Osteoblast (primary cell): ENCODE measurements at places on chromosomes 4 and X. TPM values are rescaled to one million over a fixed set of nuclear protein-coding genes. Genes with fewer than 3 reads are reported as not detected.
A peak's percentile ranks its signal among the peaks of the same experiment; 100 is the strongest.

DNA sequence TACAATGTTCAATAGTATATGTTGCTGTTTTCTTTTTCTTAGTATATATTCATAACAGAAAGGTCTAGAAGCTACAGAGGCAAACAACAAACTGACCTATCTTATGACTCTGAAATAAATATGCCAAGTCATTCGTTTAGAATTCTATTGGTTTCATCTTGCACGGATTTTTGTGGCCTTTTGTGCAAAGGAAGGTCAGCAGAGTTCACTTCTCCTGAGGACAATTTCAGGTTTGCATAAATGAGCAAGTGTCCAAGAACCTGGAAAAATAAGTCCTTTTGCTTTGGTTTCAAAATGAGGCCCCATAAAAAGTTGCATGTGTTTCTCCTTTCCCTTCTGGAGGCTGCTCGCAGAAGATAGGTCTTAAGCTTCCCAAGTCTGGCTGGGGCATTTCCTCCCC is 156.9 kb downstream of the APBB2 start:
- DNase-seq, result no peak

Gene ZNF81
- total RNA-seq, result 5.8 and 7.7 TPM in 2 replicates

GRCh38 chr4:108141213-108141950 is 27.4 kb downstream of the LEF1 start:
- DNase-seq, result no peak

Gene TMPRSS11B
- total RNA-seq, result not detected in 2 replicates

DNA sequence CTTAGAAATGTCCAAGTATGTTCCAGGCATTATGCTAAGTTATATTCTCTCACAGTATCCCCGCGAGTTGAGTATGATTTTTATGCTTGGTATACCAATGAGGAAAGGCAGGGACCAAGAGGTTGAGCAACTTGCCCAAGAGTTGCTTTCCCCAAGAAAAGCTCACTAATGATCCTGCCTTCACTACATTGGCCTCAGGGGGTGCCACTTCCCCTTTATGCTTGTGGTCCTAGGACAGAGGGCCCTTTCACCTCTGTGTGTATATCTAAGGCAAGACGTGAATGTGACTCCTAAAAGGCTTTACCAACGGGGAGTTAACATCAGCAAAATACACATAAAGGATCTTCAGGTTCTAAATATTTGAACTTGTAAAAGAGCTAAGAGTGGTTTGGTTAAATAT is 164.4 kb upstream of the CPEB2 start:
- DNase-seq, result no peak

DNA sequence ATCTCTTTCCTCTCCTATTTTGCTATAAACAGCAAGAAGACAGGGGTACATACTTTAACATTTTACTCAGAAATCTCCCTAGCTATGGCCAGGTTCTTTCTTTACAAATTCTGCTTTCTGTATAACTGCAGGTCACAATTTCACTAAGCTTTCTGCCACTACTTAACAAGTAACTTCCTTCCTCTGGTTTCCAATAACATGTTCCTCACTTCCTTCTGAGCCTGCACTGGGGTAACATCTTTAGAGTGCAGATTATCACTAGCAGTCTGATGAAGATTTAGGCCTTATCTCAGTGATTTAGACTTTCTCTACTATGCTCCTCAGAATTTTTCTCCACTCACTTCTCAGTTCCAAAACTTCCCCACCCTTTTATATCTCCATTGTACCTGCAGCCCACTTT is 1930.5 kb upstream of the AGA start:
- DNase-seq, result no peak

GRCh38 chr4:154399259-154399974 is 92.2 kb downstream of the DCHS2 start:
- DNase-seq, result no peak

Gene ZMAT1
- total RNA-seq, result 0.29 and 0.36 TPM in 2 replicates

DNA sequence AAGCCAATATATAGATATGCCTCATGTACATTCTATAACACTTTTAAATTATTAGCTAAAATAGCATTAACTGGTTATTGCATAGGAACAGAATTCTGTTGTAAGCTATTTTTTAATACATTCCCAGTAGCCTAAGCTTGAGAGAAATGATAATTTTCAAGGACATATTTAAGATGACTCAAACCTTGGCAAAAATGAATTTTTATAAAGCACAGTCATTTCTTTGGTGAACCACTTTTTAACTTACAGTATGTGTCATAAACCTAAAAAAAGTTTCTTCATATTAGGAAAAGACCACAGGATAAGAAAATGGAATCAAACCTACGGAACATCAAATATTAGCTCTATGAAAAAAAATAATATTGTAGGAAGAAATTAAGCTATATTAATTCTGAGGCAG is 986.3 kb downstream of the STIM2 start:
- no peak for DNase-seq

Gene CLGN
- under 0.01 and 0.72 TPM in 2 replicates for total RNA-seq

DNA sequence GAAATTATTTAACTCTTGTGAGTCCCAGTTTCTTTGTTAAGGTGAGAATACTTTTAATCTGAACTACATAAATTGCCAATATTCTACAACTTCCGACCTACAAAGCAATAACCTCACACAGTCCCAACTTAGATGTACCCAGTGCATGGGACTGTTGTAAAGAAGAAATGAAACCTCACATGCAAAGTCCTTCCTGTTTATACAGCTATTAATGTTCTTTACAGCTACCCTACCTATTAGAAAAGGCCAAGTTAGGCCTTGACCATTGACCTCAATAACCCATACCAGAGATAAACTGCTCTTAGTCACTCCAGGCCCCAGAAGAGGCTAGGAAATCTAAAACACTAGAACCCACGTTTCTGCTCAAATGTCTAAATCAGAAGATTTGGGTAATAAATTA is 920.1 kb upstream of the TENM3 start:
- DNase-seq, result no peak

Gene GAGE13
- not detected in 2 replicates for total RNA-seq

- peak; percentile 53 for DNase-seq
Observed at GRCh38 chr4:107243141-107243781, 207.1 kb upstream of the DKK2 start.

Gene CLIC2
- 1.1 and 1.2 TPM in 2 replicates for total RNA-seq

DNA sequence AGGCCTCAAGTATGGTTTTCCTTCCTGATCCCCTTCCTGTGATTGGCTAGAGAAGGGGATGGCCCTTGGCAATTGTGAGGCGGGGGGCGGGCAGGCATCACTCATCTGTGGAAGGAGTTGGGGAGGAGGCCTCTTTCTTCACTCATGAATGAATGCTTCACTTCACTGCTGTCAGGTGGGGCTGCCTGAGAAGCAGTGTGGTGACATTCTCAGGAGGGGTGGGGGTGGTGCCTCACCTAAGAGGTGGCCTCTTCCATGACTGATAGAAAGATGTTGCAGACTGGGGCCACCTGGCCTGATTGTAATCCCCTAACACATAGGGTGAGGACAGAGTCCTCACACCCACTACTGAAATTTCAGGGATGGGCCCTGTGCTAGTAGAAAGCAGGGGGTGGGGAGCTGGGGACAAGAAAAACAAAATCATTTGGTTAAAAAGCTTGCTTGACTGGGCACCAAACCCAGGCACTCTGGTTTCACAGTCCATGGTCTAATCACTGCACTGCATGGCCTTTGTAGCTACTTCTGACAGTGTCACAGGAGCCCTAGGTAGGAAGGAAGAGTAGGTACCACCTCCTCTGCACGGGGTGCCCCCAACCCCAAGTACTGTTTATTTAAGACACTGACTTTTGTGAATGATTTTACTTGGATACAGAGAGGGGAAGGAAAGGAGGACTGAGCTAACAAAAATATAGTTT is 5.6 kb upstream of the HOPX start:
- DNase-seq, result no peak

- DNase-seq, result peak; percentile 87
Observed at GRCh38 chr4:185165605-185166063, 22.6 kb downstream of the SLC25A4 start.

Gene PABPC1L2A
- total RNA-seq, result not detected in 2 replicates

DNA sequence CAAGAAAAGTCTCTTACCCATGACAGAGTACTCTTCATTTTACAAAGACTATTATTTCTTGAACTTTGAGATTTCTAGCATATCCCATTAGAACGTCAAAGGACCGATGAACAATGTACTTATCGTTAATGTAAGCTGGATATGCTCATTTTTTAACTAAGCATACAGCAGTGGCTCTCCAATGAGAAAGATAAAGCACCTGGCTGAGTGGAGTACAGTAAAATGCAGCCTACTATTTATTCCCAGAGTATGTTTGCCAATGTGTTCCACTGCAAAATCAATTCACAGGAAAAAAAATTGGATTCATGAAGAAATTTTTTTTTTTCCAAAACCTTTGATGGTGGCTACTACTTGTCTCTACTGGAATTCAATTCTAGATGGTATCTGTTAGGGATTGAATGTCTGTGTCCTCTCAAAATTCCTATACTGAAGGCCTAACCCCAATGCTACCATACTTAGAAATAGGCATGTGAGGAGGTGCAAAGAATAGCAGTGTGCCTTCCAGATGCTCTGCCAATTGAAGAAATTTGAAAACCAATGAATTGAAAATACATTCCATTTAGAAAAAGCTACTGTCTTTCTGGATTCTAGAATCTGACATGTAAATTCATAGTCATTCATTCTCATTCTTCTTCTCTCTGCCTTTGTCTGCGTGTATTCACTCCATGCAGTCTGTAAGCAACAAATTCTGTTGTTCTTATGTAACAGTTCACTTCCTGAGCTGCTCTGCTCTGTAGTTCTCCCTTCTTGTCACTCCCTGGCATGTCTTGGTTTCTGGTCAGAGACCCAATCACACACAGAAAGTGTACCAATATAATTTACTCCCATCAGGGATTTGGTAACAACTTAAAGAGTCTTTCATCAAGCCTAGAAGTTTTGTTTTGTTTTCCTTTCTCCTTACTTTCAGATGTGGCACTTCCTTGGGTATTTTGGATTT is 61.4 kb downstream of the PAPSS1 start:
- peak; percentile 21 for DNase-seq

- DNase-seq, result peak; percentile 90
Observed at GRCh38 chrX:129748305-129748704, 9.5 kb downstream of the XPNPEP2 start.

DNA sequence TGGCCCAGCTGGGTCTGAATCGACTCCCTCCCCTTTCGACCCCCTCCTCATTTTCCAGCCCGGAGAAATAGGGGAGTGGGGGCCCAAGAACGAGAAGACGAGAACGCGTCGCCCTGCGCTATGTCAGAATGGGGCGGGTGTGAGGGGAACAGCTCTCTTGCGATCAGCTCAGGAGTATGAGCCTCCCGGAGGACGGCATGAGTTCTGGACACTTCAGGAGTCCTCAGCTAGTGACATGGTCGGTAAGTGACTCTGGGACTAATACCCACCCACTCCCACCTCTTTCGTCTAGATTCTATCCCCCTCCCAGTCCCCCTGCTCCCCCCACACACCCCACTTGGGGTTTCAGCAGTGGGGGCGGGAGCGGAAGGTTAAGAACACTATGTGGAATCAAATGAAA is 944 bp downstream of the KLF8 start:
- no peak for DNase-seq

GRCh38 chr4:183318656-183319055 is 1.4 kb downstream of the CLDN22 start:
- DNase-seq, result no peak

Gene CFI
- total RNA-seq, result 27.9 and 53.9 TPM in 2 replicates

DNA sequence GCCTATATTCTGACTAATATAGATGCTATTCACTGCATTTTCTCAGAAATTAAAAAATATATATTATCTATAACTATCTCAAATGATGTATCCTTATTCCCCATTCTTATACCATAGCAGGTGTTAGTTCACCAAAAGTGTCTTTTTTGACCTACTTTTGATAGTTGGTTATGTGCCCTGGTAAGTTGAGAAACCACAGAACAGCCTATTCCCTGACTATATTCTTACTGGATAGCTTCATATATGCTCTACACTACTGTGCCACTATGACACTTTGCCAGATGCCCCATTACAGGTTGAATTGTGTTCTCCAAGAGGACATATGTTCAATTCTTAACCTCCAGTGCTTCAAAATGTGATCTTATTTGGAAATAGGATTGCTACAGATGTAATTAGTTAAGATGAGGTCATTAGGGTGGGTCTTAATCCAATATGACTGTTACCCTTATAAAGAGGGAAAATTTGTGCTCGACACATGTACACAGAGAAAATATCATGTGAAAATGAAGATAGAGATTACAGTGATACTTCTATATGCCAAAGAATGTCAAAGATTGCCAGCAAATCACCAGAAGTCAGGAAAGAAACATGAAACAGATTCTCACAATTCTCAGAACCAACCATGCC is 76.1 kb downstream of the LRBA start:
- no peak for DNase-seq

Gene RAB40AL
- total RNA-seq, result 0.72 and 0.88 TPM in 2 replicates

Gene CDS1
- total RNA-seq, result under 0.01 and 0.29 TPM in 2 replicates

DNA sequence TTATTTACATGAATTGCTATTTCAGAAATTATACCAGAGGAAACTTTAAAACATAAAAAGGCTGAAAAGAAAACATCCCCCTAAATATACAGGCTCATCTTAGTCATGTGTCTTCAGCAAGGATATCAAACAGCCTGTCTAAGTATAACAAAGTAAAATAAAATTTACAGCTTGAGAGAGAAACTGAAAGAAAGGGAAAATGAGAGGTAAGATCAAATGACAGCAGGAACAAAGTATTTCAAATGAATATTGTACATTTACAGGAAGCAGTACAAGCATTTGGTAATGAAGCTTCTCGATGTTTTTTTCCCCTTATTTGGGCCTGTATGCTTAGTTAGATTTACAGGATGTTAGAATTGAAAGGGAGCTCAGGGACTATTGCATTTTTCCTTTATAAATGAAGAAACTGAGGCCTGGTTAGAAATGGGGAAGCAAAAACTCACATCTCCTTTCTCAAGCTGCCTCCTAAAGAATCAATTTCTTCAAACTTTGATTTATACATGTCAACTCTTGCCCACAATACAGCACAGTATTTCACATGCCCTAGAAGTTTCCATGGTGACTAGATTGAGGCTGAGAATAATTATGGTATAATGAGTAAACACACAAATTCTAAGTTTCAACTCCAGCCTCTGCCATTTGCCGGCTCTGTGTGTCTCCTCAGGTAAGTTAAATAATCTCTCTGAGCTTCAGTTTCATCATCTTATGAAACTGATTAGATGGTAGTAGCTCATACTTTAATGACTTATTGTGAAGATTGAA is 29.3 kb downstream of the DAPP1 start:
- no peak for DNase-seq

DNA sequence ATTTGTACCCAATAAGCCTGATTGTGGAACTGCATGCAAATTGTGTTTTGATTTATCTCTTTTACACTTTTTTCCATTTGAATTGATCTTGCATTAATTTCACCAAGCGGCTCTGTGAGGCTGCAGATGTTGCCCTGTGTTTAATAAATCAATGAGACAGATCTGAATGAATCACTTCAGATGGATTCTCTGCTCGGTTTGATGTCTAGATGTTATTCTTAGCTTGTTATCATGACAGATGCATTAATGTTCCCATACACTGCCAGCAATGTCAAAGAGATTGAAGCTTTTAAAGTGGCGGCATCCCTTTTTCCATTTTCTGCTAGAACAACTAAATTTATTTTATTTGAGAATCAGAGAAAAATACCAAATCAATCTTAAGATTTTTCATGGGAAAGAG is 6.3 kb downstream of the DACH2 start:
- DNase-seq, result no peak

DNA sequence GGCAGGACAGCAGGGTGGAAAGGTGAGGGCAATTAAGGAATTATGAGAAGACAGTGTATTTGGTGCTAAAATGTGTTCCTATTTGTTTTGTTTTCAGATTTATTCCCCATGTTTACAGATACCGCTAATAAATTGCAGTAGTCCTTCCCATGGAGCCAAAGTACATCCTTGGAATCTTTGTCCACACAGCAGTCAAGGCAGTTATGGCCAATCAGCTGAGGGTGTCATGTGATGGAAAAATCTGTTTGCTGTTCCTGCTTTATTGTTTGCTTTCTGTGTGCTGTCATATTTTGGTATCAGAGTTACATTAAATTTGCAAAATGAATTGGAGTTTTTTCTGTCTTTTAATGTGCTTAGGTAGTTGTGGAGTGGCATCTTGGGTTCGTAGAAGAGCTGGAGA is 10.5 kb downstream of the TRO start:
- no peak for DNase-seq

Gene OPN1MW
- total RNA-seq, result not detected in 2 replicates
